ENCODE measurements at places on chromosomes 4 and X.

GRCh38 chr4:85446141-85446861 is 28.6 kb upstream of the ARHGAP24 start:
- no peak for DNase-seq

- DNase-seq, result no peak
Measured at GRCh38 chr4:182486881-182487280, 243.7 kb downstream of the TENM3 start.

GRCh38 chrX:16005917-16006316 is 117.4 kb upstream of the GRPR start:
- DNase-seq, result no peak

- no peak for DNase-seq
Measured at GRCh38 chrX:129239371-129239770, 283.9 kb downstream of the SMARCA1 start.

DNA sequence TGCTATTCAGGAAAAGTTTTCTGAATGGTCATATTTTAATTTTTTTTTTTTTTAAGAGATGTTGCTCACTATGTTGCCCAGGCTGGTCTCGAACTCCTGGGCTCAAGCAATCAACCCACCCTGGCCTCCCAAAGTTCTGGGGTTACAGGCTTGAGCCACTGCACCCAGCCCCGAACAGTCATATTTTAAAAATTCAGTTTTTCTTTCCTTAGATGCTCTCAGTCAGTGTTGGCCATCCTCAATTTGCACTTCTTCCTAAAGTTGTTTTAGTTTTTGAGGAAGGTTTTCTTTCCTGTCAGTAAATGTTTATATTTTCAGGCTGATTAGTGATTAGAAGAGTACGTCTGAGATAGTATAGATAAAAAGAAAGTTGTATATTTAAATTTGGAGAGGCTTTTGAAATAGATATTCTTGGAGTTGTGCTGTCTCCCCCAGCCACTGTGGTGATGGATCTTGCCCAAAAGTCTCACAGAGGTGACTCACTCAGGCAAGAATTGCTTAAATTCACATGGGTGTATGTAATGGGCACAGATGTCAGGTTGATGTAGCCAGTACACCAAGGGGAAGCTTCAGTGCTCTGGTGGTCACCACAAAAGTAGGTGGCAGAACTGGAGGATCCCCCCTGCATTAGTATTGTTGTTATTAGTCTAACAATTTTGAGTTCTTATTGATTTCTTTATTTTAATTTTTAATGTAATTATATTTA is 72.2 kb upstream of the ELOVL6 start:
- DNase-seq, result no peak

DNA sequence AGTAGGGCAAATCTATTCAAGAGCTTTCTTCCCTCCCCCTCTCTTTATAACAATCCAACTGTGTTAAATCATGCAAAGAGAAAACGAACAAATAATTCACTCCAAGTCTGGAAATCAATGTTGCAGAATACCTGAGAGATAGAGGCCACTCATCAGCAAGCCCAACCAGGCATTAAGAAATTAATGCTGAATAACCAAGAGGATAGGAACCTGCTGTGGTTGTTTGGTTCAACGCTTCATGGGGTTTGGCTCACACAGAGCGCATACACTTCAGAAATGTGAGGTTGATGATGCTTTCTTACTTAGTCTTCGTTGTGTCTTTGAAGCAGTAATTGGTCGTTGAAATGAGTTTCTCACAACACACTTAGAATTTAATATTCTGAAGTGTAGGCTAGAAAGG is 1540.0 kb upstream of the PABPC4L start:
- DNase-seq, result no peak

DNA sequence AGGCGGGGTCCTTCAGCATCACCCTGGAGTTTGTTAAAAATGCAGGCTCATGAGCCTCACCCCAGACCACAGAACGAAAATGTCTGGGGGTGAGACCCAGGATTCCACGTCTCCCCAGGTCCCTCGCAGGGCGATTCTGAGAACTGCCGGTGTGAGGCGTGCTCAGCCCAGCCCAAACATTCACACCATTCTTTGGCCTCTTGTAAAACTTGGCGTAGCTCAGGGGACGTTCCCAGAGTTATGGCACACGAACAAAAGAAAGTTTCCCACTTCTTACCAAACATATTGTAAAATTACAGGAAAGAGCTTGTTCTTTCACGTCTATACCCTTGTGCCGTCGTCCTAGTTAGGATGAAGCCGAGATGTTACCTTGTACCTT is 12.9 kb downstream of the CD99 start:
- no peak for DNase-seq

GRCh38 chrX:139506333-139506732 is 24.2 kb upstream of the F9 start:
- DNase-seq, result no peak

GRCh38 chr4:552019-552418 is 24.1 kb downstream of the TMEM271 start:
- no peak for DNase-seq

DNA sequence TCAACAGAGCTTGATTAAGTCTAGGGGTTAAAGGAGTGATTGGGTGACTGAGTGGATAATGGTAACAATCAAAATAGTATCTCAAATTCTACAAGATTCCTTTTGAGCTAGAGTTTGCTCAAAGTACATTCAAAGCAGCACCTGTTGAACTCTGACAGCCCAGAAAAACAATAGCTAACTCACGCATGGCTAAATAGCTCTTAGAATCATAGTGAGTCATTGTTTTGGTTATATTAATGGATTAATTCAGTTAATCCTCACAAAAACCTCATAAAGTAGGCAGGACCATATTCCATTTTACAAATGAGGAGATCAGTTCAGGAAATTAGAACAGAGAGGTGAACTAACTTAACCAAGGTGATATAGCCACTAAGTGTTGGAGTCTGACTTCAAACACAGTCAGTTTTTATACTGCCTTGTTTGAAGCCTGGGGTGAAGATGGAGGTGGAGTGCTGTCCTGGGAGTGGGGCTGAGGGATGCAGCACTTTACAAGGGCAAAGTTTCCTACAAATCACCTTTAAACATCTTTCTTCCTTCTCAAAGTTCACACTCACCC is 35.9 kb upstream of the PPM1K start:
- no peak for DNase-seq

DNA sequence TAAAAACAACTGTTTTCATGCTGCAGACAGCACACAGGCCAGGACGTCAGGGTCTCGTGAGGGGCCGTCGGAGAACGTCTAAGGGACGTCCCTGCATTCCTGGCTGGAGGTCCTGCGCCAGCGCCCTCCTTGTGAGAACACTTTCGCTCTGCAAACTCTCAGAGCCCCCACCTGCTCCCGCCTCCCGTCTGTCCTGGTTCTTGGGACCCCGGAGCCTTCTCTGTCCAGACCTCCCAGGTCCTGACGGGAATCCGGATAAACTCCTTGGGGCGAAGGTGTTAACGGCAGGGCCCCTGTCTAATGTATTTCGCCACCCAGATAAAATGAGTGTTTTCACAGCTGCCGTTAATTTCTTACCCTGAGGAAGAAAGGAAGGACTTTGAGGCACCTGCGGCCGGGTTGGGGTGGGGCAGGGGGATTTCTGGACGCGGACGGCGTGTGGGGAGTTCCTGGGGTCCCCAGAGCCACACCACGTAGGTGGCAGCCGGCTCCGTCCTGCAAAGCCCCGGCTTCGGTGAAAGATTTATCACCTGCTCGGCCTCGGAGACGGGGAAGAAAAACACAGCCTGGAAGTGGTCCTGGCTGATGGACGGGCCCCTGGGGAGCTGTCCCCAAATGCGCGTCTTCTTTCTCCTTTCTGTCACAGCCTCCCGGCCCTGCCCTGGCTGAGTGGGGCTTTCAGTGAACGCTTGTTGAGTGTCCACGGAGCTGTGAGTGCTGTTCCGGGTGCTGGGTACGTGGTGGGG is 35.1 kb upstream of the PPP2R3B start:
- DNase-seq, result no peak

DNA sequence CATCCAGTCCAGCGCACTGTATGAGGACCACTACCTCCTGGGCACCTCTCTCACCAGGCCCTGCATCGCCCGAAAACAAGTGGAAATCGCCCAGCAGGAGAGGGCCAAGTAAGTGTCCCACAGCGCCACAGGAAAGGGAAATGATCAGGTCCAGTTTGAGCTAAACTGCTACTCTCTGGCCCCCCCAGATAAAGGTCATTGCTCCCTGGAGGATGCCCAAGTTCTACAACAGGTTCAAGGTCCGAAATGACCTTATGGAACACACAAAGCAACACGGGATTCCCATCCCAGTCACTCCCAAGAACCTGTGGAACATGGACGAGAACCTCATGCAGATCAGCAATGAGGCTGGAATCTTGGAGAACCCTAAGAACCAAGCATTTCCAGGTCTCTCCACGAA is 104.1 kb downstream of the PLS3 start:
- DNase-seq, result no peak

DNA sequence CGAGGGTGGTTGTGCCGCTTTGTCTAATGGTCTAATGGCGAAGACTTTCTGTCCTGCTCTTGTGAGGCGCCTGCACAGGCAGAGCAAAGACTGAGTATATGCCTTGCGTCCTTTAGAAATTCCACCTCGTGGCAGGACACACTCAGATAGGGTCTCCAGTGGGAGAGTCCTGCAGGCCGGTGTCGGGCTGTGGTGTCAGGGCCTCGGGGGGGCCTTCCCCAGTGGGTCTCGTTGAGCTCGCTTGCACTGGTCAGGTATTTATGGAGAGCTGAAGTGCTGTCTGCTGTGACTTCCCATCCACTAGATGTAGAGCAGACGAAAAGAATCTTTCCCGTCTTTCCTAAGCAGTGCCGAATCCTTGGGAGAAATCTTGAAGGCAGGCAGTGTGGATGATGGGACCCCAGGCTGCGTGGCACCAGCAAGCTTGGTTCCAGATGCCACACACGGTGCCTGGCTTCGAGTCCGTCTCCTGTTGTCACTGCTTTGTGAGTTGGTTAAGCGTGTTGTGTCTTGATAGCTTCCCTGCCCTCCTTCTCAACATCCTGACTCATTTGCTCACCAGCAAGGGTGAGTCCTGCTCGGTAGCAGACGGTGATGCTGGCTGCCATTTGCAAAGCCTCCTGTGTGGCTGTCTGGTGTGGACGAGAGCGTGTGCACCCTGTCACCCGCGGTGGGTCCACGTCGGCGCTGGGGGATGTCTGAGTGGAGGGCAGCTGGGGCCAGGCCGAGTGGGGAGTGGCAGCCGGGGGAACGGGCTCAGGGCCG is 20.5 kb downstream of the MAEA start:
- no peak for DNase-seq

DNA sequence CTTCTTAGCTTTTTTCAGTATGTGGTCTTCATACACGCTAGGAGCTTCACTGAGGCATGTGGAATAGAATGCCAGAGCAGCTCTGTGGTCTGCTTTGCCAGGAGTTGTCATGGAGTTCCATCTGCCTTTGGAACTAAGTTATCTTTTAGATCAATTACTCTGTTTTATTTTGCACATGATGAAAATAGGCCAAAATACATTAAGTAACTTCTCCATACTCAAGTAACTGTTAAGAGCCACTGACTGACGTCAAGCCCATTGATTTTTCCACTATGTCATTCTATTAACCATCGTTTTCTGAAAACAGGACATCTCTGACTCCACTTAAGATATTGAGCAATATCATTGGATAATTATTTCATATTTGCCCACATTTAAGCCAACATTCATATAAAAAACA is 415.1 kb upstream of the MAD2L1 start:
- no peak for DNase-seq

DNA sequence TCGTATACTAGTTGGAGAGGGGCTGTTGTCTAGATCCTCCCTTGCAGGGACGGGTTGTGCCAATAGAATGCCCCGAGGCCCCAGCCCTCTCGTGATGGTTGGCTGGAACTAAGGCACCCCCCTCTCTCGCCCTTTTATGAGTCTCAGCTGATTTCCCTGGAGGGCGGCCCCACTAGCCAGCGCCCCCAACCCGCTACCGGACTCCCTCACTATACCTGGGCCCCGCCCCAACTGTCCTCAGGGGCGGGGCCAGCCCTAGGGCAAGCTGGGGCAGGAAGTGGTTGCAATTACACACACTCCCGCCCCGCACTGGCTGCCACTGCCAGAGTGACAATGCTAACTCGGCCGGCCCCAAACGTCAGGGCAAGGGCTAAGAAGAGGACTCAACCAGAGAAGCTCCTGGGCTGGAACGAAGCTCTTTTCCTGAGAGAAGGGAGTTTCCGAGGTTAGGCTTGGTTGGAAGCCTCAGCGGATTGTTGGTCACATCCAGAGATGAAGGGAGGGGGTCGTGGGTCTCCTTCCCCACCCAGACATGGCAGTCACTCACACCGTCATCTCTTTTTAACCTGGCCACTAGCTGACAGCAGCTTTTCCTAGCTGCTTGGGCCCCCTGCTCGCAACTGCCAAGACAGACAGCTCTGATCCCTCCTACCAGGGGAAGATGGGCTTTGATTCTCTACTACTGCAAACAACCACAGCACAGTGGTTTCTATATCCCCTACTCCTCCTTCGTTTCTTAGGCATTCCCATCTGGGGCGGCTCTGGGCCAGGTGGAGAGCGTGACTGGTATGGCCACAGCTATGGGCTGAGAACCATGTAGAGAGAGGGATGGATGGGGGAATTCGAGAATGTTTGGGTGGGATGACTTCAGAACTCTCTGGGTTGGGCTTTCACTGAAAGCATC is 21.0 kb upstream of the BCORL1 start:
- peak; percentile 73 for DNase-seq

- DNase-seq, result no peak
Measured at GRCh38 chr4:85701861-85702321, 226.9 kb downstream of the ARHGAP24 start.

GRCh38 chr4:125115476-125115875 is 199.3 kb upstream of the FAT4 start:
- no peak for DNase-seq

DNA sequence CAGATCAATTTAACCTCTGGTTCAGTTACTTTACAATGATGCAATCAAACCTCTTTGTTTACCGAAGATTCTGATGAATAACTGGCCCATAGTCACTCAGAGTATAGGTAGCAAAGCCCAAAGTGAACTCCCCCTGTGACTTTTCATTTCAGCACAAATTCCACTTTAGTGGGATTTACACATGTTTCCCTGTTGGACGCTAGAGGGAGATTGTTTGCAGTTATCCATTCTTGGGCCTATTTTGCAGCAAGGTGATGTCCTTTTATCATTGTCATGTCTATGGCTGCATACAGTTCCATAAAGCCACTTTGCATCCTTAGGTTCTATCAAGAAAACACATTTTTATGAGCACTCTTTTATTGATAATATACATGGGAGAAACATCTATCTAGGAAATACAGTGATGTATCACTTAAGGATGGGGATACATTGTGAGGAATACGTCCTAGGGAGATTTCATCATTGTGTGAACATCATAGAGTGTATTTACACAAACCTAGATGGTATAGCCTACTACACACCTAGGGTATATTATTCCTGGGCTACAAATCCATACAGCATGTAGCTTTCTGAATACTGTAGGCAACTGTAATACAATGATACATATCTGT is 14.5 kb upstream of the DKK2 start:
- no peak for DNase-seq

DNA sequence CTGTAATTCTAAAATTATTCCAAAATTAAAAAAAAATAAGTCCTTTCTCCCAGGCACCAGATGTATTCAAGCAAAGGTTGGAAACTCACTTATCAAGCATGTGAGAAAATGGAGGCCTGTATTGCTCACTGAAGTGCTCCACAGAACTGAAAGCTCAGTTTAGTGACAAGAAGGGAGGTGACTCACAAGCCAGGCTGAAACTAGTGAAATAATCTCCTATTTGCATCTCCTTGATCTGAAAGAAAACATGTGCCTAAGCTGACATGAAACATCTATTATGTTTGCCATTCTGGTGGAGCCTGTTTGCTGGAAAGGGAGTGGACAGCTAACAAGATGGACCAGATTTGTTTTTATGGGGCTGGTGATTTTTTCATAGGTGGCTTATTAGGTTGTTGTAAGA is 54.0 kb upstream of the AMELX start:
- no peak for DNase-seq

Data from HuH-7.5 (cell line).